ENCODE measurements at places on chromosomes 16 and 17.

DNA sequence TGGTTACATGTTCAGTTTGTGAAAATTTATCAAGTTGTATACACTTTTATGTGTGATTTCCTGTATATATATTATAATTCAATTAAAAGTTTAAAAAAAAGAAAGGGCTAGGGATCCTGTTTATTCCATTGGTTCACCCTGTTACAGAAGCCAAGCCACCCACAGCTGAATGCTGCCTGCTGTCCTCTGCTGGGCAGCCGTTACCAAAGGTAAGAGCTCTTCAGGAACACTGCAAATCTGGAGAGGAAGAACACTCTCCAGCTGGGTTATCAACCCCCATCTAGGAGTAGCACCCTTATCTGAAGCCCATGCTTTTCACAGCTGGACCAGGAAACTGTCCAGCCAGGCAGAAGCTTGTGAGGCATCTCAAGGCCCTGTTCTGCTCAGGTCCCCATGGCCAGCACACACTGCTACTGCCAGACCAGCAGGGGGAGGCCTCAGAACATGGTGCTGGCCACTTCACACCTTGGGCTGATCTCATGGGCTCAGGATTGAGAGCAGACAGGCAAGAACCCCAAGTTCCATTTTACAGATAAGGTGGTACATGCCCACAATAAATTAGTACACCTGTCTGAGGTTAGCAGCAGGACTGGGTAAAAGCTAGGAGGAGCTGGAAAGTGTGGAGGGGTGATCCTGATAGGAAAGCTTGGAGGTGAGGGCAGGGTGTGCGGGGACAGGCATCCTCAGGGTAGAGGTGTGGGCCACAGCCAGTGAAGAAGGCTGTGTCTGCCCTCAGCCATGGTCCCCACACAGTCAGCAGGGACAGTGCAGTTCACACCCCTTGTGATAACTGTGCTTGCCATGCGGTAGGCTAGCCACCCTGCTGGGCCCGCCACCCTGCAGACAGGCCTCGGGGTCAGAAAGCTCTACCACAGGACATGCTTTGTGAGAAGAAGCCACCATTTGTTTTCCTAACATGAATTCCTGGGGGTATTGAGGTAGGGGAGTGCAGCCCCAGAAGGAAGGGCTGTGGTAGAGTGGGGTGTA lies 54.3 kb upstream of the SREBF1 start:
- no peak for DNase-seq

DNA sequence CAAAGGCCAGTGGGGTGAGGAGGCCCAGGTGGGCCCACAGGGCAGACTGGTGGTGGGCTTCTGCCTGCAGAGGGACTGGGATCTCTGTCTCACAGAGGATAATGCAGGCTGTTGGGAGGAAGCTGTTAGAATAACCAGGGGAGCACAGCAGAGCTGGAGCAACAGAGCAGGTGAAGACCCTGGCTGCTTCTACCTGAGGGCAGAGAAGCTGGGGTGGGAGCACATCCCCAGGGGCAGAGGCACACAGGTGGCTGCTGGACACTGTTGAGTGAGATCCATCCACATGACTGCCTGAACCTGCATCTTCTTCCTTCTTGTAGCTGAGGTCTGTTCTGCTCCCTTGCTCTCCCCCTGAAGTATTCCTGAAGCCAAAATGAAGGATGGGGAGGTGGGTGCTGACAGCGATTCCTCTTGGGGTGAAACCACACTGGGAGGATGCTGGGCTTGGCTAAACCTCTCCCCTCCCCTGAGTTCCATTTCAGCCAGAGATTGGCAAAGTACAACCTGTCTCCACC lies 1725.0 kb downstream of the TP53TG3F start:
- no peak for DNase-seq

DNA sequence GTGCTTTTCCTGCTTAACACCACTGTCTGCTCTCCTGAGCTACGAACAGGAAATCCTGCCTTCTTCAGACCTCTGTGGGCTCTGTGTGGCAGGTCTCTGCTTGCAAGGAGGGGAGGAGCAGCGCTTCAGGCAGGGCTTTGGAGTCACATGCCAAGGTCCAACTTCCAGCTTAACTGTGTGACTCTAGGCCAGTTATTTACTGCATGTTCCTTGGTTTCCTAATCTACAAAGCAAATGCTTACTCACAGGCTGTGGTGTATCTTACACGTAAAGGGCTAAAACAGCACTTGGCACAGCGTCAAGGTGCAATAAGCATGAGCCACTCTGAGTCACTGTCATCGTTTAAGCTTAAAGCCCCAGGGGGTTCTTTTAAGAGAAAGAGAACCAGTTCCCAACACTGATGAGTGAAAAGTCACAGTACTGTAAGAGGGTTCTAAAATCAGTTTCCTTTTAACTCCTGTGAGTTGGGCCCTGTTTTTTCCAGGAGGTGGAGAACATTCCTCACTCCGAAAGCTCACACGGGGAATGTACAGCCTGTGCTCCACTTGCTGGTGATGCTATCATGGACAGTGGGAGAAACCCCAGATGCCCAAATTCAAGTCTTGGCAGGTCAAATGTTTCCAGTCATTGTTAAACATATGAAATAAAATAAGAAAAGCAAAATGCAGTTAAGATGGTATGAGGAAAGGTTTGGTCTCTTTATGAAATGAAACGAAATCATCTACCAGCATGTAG lies 54.1 kb upstream of the BCAR1 start:
- no peak for DNase-seq

GRCh38 chr17:76872221-76872873 lies 4.1 kb downstream of the MGAT5B start:
- DNase-seq = no peak

DNA sequence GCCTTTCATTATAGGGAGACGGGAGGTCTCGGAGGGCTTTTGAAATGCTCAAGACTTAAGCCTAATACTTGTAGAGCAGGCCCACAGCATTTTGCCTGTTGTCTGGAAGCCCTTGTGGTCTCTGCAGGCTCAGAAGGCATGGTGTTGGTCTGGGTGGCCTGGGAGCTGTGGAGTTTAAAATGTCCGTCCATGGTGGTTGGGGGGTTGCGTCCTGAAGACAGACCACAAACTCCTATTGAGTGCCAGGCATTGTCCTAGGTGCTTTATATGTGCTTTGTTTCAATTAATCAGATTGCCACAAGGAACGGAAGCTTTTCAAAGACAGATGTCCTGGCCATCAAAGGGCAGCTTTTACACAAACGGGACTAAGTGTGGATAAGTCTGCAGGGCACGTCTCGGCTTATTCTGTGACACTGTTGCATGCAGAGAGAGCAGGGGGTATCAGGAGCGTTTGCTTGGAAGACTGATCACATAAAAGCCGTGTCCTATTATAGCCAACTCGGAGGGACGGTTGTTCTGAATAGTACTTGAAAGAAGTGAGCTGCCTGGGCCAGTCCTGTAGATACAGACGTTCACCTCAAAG lies 7.8 kb downstream of the NTN1 start:
- DNase-seq = no peak

DNA sequence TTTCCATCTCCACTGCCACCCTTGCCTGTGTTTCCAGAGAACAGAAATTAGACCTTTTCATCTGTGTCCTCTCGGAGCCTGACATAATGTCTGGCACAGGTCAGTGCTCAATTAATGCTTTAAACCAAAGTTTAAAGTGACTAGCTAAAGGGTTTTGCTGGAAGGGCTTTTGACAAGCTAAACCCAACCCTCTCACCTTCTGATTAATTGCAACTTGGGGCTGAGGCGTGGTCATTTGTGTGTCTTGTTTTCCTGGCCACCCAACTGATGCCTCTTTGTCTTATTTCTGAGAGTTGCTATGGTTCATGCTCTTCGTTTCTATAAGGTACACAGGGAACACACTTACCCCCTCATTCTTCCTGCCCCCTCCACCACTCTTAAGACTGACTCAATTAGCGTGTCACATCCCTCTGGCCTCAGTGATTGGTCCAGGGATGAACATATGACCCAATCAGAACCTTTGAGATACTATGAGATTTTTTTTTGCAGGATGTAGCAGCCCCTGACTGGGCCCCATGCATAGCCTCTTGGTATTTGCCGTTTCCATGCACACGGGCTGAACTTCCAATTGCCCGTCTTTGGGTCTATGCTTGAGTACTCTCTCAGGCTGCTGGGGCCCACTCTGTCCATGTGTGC lies 15.8 kb upstream of the BRD7 start:
- no peak for DNase-seq

GRCh38 chr17:11598274-11599221 lies at the start of gene DNAH9:
DNAH9 (plus strand) TSS chr17:11598470; CDS start chr17:11598499, 29 bp downstream.
- DNase-seq = peak; percentile 92

GRCh38 chr16:51982715-51983680 lies 563.9 kb downstream of the TOX3 start:
- DNase-seq = peak; percentile 51

DNA sequence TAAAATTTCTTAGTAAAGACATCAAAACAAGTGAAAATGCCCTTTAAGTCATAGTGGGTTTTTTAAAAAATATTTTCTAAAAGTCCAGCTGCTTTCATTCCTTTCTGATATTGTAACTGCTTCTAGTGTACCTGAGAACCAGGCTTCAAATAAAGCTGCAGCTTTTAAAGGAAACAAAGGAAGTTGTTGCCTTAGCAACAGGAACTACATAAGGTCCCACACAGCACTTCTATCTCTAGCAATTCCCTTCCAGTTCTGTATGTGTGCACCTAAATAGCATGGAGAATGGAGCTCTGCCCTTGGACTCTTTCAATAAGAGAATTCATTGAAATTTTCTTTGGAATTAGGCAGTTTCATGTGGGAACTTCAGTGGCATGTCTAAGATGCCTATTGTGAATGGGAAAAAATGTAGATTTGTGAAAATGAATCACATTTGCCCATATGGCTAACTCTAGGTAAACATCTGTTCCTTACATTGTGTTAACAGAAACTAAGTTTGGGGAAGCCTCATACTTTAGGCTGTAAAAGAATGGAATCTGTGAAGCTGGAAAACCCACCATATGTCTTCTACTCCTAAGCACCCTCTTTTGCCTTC lies 206.4 kb downstream of the KIF2B start:
- no peak for DNase-seq

DNA sequence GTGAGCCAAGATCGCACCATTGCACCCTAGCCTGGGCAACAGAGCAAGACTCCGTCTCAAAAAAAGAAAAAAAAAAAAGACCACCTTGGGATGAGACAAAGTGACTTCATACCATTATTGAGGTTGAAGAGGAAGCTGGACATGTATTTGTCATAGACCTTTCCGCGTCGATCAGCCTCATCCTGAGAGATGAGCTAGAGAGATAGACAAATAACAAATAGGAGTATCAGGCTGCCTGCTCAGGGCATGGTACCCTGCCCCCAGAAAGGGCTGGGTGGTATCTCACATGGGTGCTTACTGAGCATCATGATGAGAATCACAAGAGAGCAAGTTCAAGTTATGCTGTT lies 22.1 kb downstream of the CNTNAP1 start:
- no peak for DNase-seq

DNA sequence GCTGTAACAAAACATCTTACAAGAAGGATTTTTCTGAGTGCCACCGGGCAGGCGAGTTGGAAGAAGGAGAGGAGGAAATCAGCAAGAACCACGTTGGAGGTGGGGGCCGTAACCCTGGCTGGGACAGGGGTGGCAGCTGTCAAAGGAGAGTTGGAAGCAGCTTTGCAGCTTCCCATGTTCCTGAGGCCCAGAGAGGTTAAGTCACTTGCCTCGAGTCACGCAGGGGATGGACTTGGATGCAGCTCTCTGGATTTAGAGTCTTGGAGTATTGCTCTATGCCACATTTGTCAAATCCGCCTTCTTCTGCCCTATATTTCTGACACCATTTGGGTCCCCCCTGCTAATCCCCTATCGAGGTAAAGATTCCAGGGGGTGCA lies 83.0 kb upstream of the CIBAR2 start:
- no peak for DNase-seq

GRCh38 chr17:34220752-34221395 lies 34.2 kb upstream of the CCL2 start:
- no peak for DNase-seq

- no peak for DNase-seq
These were observed 94.7 kb upstream of the TNRC6C start for GRCh38 chr17:77863814-77864161.

GRCh38 chr16:27678955-27679354 lies 129.0 kb downstream of the KATNIP start:
- no peak for DNase-seq

- no peak for DNase-seq
These were observed 19.4 kb downstream of the UNC45B start for GRCh38 chr17:35167046-35167445.

- no peak for DNase-seq
These were observed 16.5 kb upstream of the RHOT1 start for GRCh38 chr17:32125848-32126153.

DNA sequence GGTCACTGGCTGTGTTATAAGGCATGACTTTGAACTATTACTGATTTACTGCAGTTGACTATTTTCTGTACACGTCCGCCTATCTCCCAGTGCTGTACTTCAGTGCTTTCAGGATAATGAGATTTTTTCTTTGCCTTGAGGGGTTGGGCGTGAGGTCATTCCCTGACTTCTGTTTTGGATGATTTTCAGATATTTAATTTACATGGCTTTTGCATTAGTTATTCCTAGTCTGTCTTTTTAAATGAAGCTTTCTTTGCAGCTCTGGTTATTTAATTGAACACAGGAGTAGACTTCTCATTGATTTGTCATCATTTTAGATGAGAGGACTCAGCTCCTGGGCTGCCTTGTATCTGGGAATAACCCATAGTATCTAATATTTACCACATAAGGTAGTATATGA lies 23.7 kb downstream of the WIPF2 start:
- no peak for DNase-seq

GRCh38 chr16:51434567-51435198 lies 283.6 kb upstream of the SALL1 start:
- DNase-seq = no peak

GRCh38 chr16:28609631-28610594 lies at the start of gene SULT1A1:
SULT1A1 (minus strand) TSS chr16:28610044; CDS start chr16:28608855, 1,189 bp downstream.
- DNase-seq = no peak

GRCh38 chr17:56598466-56598865 lies 5.0 kb downstream of the NOG start:
- DNase-seq = no peak

- no peak for DNase-seq
These were observed 10.9 kb upstream of the AMFR start for GRCh38 chr16:56436258-56436657.

DNA sequence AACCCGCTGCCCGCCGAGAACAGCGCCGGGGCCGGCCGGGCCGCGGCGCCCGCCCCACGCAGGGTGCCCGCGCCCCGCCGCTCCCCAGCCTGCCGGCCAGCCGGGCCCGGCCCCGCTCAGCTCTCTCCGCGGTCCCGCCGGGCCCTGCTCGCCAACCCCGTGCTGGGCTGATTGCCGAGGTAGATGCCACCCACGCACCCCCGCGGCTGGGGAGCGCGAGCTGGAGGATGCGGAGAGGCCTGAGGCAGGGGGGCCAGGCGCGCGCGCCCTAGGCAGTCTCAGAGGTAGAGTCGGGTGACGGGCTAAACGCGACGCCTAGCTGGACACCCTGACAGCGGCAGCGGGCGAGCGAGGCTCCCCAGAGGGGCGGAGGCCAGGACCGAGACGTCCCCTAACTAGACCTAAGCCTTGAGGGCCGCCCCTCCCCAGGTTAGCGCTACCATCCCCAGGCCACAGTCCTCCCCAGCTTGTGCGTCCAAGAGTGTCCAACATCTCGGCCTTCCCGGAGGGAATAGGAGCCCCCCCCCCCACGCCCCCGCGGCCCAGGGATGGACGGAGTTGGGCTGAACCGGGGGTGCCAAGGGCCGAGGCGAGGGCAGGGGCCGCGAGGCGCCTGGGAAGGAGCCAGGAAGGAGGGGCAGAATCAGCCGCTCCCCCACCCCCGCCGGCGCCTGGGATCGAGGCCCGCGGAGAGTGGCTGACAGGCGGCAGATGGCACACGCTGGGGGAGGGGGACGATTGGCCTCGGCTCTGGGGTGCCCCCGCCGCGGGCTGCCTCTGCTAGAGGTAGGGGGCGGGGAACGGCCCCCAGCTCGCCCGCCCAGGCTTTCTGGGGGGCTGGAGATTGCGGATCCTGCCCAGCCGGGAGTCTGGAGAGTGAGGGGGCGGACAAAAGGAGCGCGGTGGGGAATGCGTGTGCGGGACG lies 2.5 kb upstream of the ZNF423 start:
- peak; percentile 48 for DNase-seq
